HCEC 1CT (cell line): ENCODE measurements at places on chromosomes 11 and 22.

GRCh38 chr11:109349276-109350080, 72.5 kb upstream of the C11orf87 start:
- no peak for DNase-seq

DNA sequence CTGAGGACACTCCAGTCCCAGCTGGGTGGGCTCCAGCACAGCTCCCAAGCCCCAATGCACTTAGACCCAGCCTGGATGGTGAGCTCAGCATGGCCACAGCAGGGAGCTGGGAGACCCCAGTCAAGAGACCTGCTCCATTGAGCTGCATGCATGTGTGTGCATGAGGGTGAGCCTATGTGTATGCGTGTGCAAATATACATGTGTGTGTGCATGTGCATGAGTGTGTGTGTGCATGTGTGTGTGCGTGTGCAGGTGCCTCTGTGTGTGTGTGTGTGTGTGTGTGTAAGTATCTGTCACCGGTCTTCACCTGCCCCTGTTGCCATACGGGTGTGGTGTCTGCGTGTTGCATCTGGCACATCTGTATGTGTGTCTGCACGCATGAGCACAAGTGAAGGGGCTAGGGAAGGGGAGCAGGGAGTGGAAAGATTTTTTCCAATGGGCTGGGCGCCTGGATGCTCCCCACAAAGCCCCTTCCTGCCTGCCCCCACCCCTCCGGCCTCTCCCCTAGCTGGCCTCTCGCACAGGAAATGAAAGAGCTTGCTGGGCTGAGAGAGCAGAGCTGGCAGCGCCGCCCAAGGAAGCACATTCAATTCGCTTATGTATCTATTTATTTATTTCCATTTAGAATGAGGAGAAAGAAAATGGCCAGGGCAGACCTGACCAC, 4.1 kb downstream of the TSPAN32 start:
- peak; percentile 20 for DNase-seq

GRCh38 chr11:30322191-30322590, 713 bp upstream of the ARL14EP start:
- no peak for DNase-seq

GRCh38 chr22:31230871-31231621, 18.9 kb downstream of the LIMK2 start:
- DNase-seq = peak; percentile 44

- no peak for DNase-seq
Observed at GRCh38 chr22:42725606-42726355, 5.1 kb upstream of the A4GALT start.
